ENCODE measurements at places on chromosomes 5 and 9.
A peak's percentile ranks its signal among the peaks of the same experiment; 100 is the strongest.

- DNase-seq: no peak
Measured at GRCh38 chr5:117414926-117415325, 840.3 kb upstream of the SEMA6A start.

DNA sequence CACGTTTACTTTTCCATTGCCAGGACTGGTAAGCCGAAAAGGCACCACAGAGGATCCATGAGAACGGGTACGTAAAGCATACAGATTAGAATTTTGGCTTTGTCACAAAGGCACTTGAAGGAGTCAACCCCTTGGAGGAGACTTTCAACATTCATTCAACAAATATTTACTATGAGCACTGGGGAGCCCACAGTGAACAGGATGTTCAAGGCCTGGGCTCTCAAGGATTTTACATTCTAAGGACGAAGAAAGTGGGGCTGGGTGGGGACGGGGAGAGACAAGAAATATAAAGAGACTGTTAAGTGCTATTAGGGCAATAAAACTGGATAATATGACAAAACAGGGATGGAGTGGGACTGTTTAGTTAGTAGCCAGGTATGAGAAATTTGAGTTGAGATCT is 66.0 kb downstream of the KLF4 start:
- DNase-seq: no peak

DNA sequence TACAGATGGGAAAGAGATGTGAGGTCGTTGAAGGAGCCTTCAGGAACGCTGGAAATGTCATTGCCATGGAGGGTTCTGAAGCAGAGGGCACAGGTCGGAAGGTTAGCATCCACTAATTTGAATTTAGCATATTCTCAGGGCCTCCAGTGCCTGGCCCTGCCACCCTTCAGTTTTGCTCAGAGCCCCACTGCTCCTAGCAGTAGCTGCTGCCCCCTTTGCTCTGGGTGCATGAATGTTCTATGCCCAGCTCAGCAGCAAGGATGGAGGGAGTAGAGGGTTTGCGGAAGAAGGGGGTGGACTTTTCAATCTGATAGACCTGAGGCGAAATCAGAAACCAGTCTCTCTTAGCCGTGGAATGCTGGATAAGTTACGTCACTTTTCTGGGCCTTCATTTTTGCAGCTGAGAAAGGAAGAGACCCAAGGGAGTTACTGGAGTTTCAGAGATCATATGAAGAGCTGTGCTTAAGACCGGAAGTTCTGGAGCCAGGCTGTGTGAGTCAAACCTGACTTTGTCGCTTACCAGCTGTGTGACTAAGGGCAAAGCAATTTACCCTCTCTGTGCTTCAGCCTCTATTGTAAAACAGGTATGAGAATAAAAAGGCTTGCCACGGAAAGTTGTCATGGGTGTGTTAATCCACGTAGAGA is 133.2 kb upstream of the PANK3 start:
- DNase-seq: no peak

GRCh38 chr9:100112677-100113336 is 13.8 kb downstream of the INVS start:
- DNase-seq: no peak

GRCh38 chr5:93161661-93162654 is 419.1 kb downstream of the NR2F1-AS1 start:
- DNase-seq: no peak

DNA sequence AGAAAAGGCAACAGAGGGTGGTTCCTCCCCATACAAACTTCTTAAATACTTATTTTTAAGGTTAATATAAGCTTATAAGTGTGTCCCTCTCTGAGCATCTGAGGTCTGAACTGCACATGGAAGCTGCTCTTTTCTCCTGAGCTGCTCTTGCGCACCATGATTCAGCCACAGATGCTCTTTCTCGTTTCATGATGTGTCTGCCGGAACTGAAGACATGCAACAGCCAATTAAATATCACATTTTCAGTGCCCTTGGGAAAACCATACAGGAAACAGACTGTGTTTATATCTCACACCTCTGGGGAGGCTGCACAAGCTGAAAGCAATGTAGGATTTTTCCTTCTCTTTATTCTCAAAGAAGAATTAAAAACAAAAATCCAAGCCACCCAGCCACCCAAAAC is 96.8 kb upstream of the NREP start:
- DNase-seq: no peak

DNA sequence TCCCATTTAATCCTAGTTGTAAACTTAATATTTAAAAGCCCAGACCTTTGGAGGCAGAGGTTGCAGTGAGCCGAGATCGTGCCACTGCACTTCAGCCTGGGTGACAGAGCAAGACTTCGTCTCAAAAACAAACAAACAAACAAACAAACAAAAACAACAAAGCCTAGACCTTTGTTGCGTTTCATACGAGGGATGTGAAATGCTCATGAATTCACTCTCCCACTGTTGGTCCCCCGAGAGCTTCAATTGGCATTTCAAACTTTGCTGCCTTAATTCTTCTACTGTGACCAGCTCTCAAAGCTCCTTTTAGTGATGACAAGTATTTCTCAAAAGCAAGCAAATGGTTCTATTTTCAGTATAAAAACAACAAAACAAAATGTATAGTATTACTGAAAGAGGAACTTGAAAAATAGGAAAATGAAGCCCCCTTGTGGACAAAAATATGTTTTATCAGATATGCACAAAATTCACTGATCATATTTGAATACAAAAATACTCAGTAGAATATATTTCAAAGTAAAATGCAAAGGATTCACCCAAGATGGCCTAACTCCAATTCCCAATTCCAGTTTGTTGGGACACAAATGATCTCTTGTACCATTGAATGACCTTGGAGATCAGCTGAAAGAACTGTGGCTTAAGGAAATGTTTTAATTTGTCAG is 140.4 kb downstream of the ESM1 start:
- DNase-seq: peak; percentile 82

Data from suppressor macrophage treated with lipopolysaccharide for 4 hours (primary cell).